ENCODE measurements at places on chromosomes 12 and 14.

GRCh38 chr12:46921764-46922133 is 96.0 kb upstream of the SLC38A4 start:
- no peak for DNase-seq

GRCh38 chr12:121918679-121919038 is 267 bp downstream of the CFAP251 start:
- DNase-seq = no peak

DNA sequence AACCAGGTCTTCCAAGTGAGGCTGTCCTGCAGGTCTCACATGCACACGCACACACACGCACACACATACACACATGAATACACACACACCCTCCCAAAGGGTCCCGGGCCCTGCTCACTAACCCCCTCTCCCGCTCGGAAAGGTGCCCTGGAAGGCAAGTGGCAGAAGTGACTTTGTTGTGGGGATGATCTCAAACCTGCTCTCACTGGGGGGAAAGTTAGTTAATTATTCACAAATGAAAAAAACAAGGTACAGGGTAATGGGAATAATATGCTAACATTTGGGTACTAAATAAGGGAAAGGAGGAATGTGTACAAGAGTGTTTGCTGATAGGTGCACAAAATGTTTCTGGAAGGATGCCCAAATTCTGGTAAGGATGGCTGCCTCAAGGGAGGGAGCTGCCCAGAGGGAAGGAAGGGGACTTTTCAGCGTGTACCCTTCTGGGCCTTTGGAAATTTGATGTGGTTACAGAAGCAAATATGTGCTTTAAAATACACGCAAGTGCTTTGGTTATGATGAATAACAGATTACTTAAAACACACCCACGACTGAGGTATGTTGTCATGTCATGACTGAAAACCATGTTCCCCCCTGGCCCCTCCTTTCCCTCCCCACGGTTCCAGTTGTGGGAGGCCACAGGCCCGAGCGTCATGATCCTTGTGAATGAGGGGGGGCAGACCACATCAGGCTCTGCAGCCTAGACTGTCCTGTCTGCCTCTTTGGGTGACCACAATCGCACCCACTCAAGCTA is 43.3 kb upstream of the PLEKHG6 start:
- DNase-seq = no peak

DNA sequence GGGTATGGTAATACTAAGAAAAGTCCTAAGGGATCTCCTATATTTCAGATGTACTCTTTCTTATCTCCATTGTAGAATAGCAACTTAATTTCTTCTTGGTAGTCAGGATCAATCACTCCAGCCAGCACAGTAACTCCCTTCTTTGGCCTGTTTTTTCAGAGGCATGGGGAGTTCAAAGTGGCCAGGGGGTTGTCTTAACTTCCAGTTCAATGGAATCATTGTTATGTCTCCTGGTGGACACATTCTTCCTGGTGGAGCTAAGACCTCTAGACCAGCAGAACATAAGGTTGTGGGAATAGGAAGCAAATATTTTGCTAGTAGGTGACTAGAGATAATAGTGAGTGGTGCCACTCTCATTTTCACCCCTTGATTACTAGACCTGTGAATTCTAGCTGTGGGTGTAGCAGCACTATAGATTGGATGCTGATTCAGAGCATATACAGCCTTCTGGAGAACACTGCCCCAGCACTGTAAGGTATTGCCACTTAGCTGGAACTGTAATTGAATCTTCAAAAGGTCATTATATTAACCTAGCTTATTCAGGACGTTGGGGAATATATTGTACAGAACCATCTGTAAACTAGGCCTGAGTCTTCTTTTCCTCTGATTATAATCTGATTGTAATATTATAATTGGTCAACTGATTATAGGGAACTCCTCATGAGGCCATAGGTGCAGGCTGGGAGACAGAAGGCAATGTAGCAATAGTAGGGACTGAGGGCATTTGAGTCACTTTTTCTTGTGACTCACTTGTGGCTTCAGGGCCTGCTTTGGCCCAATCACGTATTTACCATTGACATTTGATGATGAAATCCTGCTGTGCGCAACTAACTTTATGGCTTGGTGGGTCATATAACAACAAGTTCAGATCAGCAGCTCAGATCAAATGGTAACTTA is 60.2 kb upstream of the ATP2B1 start:
- peak; percentile 12 for DNase-seq

- no peak for DNase-seq
Measured at GRCh38 chr12:75364919-75365318, 26.0 kb upstream of the GLIPR1L2 start.

Measured in CD4-positive, alpha-beta T cell treated with Interleukin-6 at 100 ng/mL for 8 hours (primary cell).